Central memory CD8-positive, alpha-beta T cell (primary cell): ENCODE measurements at places on chromosomes 1 and 21.

DNA sequence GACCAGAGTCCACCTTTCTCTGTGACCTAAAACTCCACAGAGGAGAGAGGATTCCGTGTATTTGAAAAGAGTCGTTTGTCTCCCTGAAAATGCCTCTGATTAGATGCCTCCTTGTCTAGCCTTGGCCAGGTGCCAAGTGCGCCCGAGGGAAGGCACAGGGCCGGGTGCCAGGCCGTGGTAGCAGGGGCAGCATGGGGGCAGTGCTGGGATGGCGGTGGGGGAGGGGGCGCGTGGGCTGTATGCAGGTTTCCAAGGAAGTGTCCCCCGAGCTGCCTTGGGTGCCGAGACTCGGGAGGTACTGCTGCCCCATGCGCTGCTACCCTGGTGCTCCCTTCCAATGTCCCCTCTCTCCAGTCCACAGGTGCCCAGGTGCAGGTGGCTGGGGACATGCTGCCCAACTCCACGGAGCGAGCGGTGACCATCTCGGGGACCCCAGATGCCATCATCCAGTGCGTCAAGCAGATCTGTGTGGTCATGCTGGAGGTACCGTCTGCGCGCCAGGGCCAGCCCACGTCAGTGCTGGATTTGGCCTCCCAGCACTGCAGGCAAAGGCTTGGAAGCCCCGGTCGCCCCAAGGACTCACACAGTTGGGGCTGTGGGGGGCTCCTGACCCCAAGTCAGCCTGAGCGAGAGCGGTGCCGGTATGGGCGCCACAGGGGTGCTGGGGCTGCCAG, 70.9 kb upstream of the COL6A1 start:
- no peak for DNase-seq

- no peak for DNase-seq
Observed at GRCh38 chr1:39458991-39459390, 32.4 kb upstream of the BMP8A start.

DNA sequence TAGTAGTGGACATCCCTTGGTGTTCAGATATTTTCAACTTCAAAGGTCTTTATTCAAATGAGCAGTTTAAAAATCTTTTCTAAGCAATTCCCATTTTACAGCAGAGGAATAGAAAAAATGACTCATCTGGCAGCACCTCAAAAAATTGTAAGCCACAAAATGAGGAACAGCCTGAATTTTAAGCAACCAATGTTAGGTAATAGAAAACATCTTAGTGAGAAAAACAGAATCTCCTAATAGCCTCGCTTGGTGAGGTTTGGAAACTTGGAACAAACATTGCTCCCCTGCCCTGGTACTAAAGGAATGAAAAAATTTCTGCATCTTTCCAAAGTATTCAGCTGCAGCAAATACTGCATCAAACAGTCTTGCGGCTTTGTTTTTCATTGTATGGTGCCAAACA, 264.4 kb downstream of the NTNG1 start:
- DNase-seq, result no peak

- no peak for DNase-seq
Observed at GRCh38 chr1:41006942-41007865, 14.3 kb downstream of the SLFNL1 start.

- no peak for DNase-seq
Observed at GRCh38 chr1:183093066-183093668, 69.9 kb downstream of the LAMC1 start.

DNA sequence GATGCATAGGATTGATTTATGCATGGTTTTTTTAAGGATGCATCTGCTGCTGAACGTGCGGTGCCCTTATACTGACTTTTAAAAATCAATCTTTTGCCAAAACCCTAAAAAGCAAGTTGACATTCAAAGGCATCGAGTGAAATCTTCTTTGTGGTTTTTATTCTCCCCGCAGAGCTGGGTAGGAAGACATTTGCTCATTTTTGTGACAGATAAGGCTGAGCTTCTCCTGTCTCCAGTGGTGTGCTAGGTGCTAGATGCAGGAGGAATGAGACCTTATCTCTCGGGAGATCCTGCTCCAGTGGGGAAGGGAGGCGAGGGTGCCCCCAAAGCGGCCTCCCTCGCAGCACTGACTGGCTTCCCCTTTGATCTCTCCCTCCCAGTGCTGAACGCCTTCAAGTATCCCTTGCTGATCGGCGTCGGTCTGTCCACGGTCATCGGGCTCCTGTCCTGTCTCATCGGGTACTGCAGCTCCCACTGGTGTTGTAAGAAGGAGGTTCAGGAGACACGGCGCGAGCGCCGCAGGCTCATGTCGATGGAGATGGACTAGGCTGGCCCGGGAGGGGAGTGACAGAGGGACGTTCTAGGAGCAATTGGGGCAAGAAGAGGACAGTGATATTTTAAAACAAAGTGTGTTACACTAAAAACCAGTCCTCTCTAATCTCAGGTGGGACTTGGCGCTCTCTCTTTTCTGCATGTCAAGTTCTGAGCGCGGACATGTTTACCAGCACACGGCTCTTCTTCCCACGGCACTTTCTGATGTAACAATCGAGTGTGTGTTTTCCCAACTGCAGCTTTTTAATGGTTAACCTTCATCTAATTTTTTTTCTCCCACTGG, 14.9 kb upstream of the CD101 start:
- no peak for DNase-seq

GRCh38 chr1:170064821-170065220, 9.7 kb downstream of the KIFAP3 start:
- no peak for DNase-seq

DNA sequence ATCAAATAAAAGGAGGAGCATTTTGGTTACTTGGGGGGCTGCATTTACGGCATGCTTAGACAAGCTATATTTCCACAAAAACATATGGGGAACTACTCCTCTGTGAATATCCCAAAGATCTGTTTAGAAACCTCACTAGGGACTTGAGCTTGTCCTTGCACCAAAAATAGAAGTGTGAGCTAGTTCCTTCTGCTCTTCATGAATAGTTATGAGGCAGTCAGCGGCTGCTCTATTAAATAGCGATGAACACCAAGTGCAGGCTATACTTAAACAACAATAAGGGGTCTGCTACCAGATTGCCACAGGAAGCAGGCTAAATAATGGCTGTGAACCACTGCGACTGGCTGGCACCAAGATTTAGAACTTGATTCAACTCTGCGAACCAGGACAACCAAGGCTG, 190.1 kb downstream of the PCP4 start:
- DNase-seq, result no peak

DNA sequence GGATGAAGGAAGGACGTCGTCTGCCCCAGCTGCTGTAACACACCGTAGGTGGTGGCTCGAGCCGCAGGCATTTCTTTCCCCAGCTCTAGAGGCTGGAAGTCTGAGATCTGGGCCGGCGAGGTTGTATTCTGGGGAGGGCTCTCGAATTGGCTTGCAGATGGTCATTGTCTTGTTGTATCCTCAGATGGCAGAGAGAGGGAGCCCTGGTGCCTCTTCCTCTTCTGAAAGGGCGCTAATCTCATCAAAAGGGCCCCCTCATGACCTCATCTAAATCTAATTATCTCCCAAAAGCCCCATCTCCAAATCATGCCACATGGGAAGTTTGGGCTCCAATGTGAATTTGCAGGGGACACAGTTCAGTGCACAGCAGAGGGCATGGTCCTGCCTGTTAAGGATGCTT, 109.0 kb downstream of the SIK1 start:
- DNase-seq, result no peak

GRCh38 chr1:60888126-60888525, 194.2 kb upstream of the NFIA start:
- no peak for DNase-seq

GRCh38 chr1:146012703-146013558, 8.6 kb downstream of the HJV start:
- no peak for DNase-seq

DNA sequence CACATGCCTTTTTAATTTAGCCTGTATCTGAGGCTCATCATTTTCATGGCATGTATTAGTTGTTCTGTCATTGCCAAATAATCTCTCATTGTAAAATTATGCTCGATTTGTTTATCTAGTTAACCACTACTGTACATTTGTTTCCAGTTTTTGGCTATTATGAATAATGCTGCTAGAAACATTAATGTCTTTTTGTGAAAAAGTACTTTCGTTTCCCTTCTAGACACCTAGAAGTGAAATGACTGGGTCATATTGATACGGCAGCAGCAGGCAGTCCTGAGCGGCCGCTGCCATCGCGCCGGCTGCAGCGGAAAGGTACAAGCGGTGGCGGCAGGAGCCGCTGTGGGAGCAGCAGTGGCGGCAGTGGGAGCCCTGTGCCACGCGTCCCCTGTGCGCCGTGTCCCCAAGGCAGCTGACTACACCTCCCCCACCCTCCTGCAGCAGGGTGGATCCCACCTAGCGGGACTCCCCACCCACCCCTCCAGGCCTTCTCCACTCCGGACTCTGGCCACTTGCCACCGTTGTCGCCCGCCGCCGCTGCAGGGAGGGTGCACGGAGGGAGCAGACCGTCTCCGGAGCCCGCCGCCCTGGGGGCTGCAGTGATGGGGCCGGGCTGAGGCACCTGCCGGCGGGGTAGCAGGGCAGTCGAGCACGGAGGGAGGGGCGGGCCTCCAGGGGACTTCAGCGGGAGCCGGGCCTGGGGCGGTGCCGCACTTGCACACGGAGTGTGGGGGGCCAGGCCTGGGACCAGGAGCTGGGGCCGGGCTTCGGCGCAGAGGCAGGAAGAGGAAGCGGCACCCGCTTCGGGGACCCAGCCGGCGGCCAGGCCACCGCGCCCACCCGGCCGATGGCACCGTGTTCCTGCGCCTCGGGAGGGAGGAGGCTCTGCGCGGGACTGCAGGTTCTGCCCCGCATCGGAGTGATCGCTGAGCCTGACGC, 66.8 kb upstream of the RGS7 start:
- no peak for DNase-seq

GRCh38 chr1:162873671-162874666, 13.0 kb upstream of the CCDC190 start:
- DNase-seq, result no peak

- DNase-seq, result no peak
Observed at GRCh38 chr1:205991237-205991636, 12.0 kb downstream of the RAB7B start.

- DNase-seq, result no peak
Observed at GRCh38 chr1:56397409-56397808, 182.0 kb downstream of the PLPP3 start.

GRCh38 chr1:187051618-187052232, 223.0 kb downstream of the PLA2G4A start:
- no peak for DNase-seq

GRCh38 chr1:84997667-84998600, 1.0 kb upstream of the MCOLN2 start:
- no peak for DNase-seq

- no peak for DNase-seq
Observed at GRCh38 chr1:175600721-175601440, 142.5 kb downstream of the TNR start.

DNA sequence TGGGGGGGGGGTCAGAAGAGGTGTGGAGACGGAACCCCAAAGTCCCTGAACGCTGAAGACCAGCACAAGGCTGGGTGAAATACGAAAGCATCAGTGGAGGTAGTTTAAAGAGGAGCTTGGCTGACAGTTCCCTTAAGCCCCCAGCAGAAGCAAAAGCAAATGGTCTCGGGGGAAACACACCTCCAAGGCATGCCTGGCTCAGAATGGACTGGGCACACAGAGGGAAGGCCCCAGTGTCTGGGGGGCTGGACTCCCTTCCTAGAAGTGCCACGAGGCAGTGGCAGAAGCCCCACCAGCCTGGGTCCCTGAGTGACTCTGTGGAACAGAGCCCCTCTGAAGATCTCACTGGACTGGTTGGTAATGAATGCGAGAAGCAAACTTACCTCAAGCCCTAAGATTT, 43.9 kb downstream of the UBE2G2 start:
- no peak for DNase-seq

- no peak for DNase-seq
Observed at GRCh38 chr1:187032982-187033692, 204.4 kb downstream of the PLA2G4A start.

DNA sequence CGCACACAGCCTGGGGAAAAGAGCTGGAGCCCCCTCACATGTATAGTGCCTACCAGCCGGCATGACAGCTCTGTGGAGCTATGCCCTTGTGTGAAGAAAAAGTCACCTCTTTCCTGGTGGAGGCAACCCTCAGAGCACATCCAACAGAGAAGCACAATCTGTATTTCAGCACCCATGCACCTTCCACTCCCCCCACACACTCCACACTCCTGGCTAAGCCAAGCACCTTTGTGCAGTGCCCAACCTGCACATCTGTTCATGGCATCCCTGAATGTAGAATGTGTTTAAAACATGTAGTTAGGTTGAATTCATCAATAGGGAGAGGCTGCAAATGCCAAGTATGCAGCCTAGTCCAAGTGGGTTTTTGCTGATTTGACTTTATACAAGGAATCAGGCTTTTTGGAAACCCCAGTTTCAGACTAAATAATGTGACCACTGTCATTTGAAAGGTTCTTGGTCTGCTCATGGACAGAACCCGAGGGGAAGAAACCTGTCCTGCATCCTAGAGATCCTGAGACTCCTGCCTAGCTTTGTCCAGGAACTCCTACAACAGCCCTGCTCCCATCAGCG, 197.1 kb downstream of the TOMM20 start:
- no peak for DNase-seq

DNA sequence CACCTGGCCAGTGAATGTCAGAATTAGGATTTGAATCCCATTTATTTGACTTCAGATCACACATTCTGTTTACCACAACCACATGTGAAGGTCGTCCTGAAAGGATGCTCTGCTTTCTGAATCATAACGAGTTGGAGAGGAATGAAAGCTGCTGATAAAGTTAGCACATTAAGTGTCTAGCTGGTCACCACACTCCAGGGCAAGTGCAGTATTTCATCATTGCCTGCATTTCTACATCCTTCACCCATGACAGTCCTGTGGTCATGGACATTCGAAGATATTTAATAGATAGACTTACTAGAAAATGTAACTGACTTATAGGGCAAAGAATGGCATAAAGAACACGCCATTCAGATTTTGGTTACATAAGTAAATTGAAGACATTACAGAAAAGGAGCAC, 52.7 kb upstream of the ST6GALNAC3 start:
- DNase-seq, result no peak

GRCh38 chr1:27958513-27958912, 1.3 kb upstream of the XKR8 start:
- DNase-seq, result no peak

DNA sequence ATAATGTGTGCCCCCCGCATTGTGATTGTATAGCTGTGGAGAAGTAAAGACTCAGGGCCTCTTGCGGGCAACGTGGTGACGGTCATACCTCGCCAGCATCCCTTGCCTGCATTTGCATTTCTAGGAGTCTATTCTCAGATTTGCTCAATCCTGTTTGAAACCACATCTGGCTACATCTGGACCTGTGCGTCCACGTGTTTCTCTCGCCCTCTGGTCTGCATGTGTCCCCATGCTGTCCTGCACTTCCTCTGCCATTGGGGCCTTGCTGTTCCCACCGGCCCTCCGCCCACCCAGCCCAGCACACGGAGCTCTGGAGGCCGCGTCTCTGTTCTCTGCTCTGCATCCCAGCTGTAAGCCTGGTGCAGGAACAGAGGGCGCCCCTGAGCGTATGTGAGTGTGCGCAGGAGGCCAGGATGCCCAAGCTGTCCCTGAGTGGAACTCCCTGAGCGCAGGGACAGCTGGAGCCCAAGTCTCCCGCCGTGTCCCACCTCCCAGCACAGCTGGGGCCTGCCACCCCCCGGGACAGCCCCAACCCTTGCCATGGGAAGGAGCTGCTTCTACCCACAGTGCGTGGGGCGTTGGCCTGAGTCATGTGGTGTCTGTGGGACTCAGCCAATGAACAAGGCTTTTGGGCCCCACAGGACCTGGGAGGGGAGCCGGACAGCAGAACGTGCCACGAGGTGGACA, 1.6 kb downstream of the KRTAP10-2 start:
- no peak for DNase-seq

GRCh38 chr1:154471304-154471703, 30.7 kb upstream of the TDRD10 start:
- no peak for DNase-seq

- no peak for DNase-seq
Observed at GRCh38 chr1:2803086-2803930, 1.8 kb upstream of the TTC34 start.
